ENCODE measurements at places on chromosomes 7 and 10.

GRCh38 chr10:76010703-76011102 lies 579.3 kb downstream of the LRMDA start:
- no peak for DNase-seq

DNA sequence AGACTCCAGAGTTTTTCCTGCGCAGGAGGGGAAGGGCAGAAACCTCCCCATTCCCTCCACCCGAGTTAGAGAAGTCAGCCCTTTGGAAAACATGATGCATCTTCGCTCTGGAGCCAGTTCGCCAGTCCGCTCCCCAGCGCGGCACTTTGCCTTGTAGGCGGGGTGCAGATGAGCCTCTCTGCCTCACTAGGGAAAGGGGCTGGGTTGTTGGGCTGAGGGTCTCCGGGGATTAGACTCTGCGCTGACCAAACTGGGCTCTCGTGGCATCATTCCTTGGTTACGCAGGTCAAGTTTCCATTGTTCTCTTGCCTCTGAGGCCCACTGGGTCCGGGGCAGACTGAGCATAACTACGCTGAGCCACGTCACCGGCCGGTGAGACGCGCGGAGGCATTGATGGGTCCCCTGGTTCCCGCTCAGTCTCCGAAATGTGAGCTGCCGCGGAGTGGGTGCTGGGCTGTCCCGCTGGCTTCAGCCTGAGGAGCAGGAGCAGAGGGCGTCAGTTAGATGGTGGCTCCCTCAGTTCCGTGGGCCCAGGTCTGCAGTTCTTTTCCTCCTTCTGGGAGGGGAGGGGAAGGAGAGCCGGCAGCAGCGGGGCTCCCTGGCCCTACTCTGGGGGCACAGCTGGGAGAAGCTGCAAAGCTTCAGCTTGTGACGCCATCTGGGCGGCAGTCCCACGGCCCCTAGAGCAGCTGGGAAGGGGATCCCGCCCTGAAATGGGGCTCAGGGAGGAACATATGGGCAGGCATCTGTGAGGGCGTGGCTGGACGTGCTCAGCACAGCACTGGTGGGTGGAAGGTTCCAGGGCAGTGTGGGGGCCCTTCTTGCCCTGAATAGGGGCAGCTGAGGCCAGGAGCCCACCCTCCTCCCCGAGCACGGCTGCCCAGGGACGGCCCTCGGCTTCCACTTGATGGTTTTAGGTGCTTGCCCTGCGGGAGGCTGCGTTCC lies 121.3 kb upstream of the BTBD16 start:
- DNase-seq, result no peak

GRCh38 chr10:98361131-98362025 lies 53.6 kb downstream of the PYROXD2 start:
- DNase-seq, result no peak

- no peak for DNase-seq
Observed at GRCh38 chr10:10320956-10321355, 696.7 kb upstream of the CELF2 start.

- DNase-seq, result no peak
Observed at GRCh38 chr10:14665304-14665703, 109.4 kb downstream of the FAM107B start.

DNA sequence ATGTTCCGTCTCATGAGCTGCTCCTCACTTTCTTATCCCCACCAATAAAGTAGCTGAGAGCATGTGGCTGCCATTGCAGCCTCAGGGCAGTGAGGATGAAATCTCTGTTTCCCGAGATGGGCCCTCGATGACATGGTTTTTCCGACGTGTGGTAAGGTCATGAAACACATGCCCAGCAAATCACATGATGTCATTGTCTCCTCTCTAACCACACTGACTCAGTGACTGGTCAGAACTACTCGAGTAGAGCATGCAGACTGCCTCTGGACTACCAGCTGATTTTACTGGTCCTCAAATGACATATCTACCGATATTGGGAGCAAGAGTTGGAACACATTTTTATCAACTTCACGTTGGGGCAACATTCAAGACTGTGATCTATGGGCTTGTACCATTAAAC lies 786.1 kb downstream of the CNTNAP2 start:
- no peak for DNase-seq
